ENCODE measurements at places on chromosomes 1 and 21. TPM values are rescaled to one million over a fixed set of nuclear protein-coding genes. Genes with fewer than 3 reads are reported as not detected.
A peak's percentile ranks its signal among the peaks of the same experiment; 100 is the strongest.

DNA sequence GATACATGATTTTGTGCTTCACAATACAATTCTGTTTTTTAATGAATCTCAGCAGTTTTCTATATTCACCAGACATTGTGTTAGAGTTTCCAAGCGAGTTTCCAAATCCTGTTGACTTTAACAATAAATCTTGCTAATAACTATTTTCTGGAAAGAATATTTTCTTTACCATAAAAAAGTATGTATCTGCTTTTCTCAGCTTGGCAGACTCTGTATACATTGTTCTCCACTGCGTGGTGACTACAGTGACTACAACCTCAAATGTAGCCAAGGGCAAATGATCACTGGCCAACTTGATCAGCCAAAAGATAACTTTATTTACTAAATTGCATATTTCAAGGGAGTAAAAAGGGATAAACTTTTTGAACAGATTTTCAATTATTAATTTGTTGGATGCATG is 325.9 kb upstream of the ADAMTS5 start:
- DNase-seq, result no peak

DNA sequence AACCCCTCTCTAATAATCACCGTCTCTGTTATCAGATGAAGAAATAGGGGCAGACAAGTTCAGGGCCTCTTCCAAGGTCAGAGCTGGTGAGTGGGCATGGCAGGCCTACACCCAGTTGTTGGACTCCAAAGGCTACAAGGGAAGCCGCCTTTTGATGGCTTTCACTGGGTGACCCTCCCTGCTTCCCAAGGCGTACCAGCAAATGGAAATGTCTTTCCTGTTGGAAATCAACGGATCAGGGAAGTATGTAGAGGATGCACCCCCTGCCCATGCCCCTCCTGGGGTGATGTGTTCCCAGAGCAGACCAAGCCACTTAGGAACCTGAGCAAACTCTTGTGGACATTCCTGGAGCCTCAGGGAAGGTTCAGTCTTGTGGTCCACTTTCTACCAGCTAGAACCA is 47.4 kb downstream of the LGR6 start:
- DNase-seq, result no peak

DNA sequence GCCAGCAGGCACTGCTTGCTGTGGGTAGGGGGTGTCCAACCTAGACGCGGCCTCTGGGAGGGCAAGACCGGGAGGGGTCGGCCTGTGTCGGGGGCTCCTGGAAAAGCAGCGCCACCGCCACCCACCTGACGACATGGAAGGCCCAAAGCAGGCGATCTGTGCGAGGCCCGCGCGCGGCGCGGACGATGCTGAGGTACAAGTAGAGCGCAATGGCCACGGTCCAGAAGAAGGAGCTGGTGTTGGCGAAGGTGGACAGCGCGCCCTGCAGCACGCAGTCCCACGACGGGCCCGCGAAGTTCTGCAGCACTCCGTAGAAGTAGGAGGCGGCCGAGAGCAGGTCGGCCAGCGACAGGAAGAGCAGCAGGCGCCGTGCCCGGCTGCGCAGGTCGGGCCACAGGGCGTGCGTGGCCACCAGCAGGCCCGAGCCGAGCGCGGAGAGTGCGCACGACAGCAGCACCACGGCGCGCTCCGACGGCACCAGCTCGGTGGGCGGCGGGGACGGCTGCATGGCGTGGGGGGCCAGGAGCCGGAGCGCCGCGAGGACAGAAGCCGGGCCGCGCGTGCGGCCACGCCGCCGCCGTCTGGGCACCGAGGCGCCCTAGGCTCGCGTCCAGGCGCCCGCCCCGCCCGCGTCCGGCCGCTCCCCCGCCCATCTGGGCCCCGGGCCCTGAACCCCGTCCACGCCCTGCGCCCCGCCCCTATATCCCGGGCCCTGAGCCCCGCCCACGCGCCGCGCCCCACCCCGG is at the start of gene GPR157:
Gene GPR157 (minus strand): TSS at position 583 of the 746 bp plus-strand sequence. CDS start 75 bp downstream, at position 508.
- DNase-seq, result peak; percentile 75

- DNase-seq, result no peak
Measured at GRCh38 chr1:78292361-78292760, 198.4 kb upstream of the PTGFR start.

- no peak for DNase-seq
Measured at GRCh38 chr1:10074852-10075730, 42.3 kb downstream of the UBE4B start.

DLGAP3 gene
- 6.0 TPM for total RNA-seq

AK5 gene
- not detected for total RNA-seq

PRRX1 gene
- not detected for total RNA-seq

F5 gene
- total RNA-seq, result 0.67 TPM

S100A7A gene
- total RNA-seq, result not detected
